AG20443 (cell line): ENCODE measurements at places on chromosomes 11 and 22.
A peak's percentile ranks its signal among the peaks of the same experiment; 100 is the strongest.

- no peak for DNase-seq
These were observed 89.7 kb upstream of the MTMR2 start for GRCh38 chr11:96013461-96014213.

DNA sequence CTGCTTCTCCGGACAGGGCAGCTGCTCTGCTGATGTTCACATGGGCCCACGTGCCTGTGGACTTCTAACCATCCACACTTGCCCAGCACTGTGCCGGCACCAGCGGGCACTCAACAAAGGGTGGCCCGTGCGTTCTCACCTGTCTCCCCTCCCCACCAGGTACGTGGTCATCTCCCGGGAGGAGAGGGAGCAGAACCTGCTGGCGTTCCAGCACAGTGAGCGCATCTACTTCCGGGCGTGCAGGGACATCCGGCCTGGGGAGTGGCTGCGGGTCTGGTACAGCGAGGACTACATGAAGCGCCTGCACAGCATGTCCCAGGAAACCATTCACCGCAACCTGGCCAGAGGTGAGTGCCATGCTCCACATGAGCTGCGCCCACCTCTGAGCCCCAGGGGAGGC is 66.7 kb downstream of the SYT13 start:
- DNase-seq: no peak

DNA sequence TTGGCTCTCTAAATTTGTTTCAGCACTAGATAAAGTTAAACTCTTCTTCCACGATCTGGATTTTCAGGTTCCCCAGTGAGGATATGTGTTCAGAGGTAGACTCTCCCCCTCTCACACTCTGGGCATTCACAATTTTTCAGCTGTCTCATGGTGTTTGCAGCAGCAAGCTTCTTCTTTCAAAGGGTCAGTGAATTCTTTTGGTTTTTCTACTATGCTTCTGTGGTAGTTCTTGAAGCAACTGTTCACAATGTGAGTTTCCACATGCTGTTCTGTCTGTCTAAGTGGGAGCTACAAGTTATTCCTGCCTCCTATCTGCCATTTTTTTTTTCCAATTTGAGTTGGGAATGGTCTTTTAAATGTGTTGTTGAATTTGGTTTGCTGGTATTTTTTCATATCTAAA is 25.4 kb downstream of the CNTF start:
- no peak for DNase-seq

GRCh38 chr11:2276280-2277007 is 6.1 kb upstream of the ASCL2 start:
- no peak for DNase-seq

DNA sequence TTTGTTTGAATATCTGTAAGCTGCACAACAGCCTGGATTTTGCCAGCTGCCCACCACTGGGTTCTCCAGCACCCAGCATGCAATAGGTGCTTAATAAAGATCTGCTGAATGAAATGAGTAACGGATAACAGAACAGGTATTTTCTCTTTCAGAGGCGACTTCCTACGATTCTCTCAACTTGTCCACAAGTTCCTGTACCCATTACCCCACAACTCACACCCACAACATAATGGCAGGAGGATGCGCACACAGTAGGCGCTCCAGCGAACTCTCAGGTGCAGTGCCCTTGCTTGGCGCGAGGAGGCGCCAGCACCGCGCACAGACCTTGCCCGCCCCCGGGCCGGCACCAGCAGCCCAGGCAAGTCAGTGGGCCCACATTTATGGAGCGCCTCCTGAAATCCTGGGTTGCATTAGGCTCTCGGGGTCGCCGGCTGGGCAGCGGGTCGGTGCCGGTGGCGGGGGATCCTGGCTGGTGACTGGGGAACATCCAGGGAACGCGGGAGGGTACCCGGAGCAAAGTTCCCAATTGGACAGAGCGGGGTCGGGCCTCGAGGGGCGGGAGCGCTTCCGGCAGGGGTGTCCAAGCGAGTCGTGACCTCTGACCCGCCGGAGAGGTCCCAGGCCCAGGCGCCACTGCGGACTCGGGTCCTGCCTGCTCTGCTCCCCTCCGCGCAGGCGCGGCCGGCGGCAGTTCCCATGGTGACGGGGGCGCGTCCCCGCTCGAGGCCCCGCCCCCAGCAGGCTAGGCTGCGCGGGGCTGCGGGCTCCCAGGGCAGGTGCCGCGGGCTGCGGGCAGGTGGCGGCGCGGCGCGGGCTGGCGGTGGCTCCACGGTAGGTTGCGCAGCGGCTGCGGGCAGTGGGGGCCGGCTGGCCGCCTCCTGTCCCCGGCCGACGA is at the start of gene KIAA1671:
Gene KIAA1671 (plus strand): TSS at position 775 of the 895 bp plus-strand sequence. CDS start 75,284 bp downstream, outside the sequence.
- DNase-seq: peak; percentile 99

- DNase-seq: no peak
These were observed 257.1 kb upstream of the CADM1 start for GRCh38 chr11:115761348-115761747.

DNA sequence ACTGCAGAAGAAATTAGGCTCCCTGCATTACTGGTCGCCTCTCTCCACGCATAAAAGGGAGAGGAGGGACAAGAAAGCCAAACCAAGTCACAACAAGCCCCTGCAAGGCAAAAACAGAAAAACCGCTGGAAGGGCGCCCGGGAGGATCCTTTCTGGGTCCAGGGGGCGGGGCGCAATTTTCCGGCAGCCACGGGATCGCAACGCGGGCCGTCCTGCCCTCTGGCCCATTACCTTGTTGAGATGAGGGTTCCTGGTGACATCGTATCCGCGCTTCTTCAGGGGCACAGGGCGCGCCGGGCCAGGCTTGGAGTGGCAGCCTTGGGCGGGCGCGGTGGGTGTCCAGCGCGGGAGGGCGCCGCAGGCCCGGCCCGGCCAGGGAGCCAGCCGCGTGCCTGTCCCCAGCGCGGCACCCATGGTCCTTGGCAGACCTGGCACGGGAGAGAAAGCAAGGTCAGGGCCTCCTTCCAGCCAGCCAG is 847 bp downstream of the ME3 start:
- DNase-seq: peak; percentile 72

DNA sequence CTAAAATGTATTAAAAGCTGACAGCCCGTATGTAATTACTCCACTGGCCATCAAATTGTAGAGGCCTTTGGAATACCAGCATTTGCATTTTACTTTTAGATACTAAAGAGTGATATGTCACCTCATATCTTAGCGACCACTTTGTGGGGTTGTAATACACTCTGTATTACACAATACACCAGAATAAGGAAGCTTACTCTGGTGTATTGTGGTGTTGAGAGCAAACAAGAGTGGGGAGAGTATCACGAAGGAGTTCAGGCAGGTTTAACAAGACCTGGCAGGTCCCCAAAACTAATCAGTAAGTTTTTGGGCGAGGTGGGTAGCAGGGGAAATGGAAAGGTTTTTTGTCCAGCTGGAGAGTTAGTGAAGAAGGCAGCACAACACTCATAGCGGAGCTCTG is 3.2 kb downstream of the NUP50 start:
- DNase-seq: no peak

GRCh38 chr22:25655371-25655935 is 86.5 kb upstream of the MYO18B start:
- no peak for DNase-seq

DNA sequence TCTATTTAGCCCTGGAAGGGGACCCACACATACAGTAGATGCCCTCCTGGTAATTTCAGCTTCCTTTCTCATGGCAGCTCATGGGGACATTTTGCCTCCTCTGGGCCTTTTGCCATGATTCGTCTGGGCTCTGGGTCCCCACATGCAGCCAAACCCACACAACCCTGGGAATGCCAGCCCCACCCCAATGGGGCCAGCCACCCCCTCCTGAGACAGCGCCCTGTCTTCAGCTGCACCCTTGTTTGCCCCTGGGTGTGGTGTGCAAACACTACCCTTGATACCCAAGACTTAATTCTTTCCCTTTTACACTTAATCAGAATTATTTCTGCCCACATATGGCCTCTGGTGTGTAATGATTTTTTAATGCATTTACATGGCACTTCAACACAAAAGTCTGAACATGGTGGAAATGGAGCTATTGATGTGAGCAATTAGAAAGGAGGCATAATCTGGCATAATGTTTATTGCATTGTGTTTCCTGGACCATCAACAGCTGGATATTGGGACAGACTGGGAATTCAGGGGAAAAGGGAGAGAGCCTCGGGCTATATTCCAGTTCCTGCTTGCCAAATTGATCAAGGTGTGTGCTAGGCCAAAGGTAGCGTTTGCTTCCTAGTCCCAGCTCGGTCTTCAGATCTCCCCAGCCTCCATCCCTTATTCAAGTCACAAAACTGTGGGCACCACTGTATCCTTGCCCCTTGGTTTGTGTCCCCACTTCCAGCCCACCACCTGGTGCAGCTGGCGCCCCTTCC is 85.0 kb upstream of the ANO1 start:
- no peak for DNase-seq

GRCh38 chr11:117912497-117912896 is 16.7 kb downstream of the TMPRSS13 start:
- no peak for DNase-seq

DNA sequence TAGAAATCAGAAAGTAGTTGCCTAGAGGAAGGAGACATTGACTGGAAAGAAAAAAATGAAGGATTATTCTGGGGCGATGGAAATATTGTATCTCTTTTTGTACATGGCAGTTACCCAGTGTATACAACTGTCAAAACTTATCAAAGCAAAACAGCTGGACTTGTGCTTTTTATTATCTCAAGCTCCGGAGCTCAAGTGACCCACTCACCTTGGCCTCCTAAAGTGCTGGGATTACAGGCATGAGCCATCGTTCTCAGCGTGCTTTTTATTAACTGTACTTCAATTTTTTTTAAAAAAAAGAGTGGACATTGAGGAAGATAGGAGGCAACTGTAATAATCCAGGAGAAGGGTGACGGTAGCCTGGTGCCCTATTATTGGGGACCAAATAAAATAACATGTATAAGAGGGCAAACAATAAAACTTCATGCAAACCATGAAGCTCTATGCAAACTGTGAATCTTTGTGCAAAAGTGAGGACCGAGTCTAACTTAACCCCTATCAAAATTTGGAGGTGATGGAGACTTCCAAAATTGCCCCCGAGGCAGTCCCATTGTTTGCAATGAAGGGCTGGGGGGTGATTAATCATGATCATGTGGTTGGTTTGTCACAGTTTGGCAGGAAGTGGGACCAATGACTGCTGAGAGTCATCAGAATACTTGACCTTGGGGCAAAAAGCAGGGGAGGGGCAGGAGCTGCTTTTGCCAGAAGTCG is 23.5 kb downstream of the FZD4 start:
- DNase-seq: peak; percentile 50

- no peak for DNase-seq
These were observed 17.6 kb upstream of the CD44 start for GRCh38 chr11:35121326-35121865.

DNA sequence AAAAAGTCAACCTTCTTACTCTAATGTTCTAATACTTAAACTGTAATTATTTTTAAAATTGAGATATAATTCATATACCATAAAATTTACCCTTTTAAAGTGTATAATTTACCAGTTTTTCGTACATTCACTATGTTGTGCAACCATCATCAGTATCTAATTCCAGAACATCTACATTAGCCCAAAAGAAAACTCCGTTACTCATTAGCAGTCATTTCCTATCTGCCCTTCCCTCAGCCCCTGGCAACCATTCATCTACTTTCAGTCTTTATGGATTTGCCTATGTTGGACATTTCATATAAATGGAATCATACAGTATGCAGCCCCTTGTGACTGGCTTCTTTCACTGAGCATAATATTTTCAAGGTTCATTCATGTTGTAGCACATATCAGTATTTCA is 22.2 kb downstream of the SGSM3 start:
- DNase-seq: no peak

GRCh38 chr11:75826461-75827230 is 11.6 kb downstream of the UVRAG start:
- DNase-seq: peak; percentile 48

DNA sequence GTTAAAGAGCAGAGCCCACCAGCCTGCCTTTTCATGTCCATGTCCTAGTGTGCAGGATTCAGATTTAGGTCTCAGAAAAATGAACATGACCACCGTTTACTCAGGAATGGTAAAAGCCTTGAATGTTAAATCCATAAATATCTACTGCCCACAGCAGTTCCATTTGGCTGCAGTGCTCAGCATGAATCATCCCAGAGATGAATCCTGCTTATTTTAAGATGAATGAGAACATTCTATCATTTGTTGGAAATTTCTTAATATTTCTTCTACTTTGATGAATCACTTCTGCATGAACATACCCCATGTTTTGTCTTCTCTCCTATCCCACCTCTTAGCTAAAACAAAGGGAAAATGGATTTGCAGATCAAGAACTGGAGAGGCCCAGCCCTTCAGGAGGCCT is 47.5 kb upstream of the AQP11 start:
- peak; percentile 72 for DNase-seq

DNA sequence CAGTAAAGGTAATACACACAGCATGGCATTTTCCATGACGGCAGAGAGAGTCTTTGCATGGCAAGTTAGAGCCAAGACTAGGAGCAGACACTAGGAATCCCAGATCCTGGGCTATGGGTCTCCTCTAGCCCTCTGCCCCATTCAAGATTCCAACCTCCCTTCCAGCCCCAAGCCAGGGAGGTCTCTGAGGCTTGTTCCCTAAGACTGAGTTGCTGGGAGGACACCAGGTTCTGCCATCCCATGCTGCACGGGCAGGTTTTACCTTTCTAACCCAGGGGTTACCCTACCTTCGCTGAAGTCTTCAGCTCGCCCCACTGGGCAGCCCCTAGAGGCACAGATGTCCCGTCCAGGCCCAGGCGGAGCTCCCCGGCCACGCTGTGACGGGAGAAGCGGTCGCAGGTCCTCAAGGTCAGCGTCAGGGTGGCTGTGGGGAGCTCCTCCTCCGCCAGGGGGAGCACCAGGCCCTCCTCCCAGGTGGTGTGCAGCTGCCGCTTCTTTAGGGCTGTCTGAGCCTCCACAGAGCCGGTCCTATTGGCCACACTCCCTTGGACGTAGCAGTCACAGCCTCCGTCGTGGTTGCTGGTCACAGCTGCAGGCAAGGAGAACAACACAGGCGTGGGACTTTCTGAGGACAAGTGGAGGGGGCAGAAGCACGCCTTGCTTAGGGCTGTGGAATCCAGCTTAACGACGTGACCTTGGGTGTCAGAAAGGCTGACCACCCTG is 33.8 kb downstream of the SYT13 start:
- DNase-seq: peak; percentile 87

DNA sequence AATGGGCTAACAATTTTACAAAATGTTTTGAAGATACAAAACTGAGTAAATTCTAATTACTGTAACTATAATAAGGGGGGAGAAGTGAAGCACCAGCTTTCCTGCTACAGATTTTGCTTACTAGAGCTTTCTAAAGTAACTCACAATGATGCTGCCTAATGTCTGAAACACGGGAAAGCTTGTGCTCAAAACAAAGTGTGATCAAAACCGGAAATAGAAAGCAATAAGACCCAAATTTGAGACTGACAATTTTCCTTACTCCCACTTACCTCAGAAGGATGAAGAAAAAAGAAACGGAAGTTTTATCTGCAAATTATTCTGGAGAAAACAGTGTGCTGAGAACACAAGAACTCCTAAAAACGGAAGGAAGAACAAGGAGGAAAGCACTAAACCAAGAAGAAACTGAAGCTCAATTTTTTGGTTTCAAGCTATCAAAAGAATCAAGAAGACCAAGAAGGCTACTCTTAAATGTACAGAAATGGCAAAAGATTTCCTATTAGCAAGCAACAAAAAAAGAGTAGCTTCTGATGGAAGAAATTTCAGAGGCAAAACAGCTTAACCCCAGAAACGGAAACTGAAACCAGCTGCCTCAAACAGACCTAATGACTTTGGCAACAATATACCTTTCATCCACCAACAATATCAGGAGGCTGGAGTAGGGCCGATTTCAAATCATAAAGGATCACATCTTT is 33.4 kb downstream of the AMBRA1 start:
- DNase-seq: peak; percentile 32
